Spleen (tissue), 13 donors: ENCODE measurements at places on chromosomes 13 and 19. TPM values are rescaled to one million over a fixed set of nuclear protein-coding genes. Genes with fewer than 3 reads are reported as not detected.

SHISA7 gene
- total RNA-seq: not detected

DNA sequence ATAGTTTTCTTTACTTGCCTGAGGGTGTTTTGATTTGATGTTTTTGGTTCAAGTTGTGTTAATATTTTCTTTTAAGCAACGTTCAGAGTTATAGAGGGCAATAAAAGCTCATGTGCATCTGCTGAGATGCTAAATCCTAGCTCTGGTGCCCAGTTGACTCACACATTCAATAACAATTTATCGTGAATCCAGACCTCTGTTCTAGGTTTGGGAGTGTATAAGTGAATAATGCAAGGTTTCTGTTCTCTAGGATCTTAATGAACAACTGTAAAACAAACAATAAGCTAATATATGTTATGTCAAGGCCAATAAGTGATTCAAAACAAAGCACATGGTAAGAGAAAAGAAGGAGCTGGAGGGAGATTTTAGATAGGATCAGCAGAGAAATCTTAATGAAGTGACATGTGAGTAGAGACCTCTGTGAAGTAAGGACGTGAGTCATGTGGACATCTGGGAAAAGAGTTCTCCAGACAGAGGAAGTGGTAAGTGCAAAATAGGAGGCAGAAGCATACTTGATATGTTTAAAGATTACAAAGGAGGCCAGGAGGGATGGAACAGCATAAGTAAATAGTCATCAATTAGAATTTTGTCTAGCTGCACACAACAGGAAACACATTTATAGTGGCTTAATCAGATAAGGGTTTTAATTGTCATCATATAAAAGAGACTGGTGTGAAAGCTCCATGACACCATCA is 278.5 kb upstream of the HTR2A start:
- no peaks in the 10 kb centered on the region for H3K4me1 ChIP-seq
- no peaks in the 10 kb centered on the region for H3K27me3 ChIP-seq
- H3K27ac ChIP-seq: no peak overlapping the region
- no peaks in the 10 kb centered on the region for H3K36me3 ChIP-seq

DNA sequence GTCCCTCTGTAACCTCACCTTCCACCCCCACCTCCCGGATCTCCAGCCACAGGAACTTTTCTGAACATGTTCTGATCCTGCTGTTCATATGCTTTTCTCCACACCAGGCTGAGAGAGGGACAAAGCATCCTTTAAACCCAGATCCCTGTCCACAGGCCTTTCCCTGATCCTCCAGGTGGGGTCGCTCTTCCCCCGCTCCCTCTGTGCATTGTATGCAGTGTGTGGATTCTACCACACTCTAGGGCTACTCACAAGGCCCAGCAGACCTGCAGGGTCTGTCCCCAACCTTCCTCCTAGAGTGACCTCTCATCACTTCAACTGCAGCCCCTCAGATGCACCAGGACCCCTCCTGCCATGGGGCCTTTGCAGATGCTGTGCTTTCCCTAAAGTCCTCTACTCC is 1200.6 kb downstream of the UQCRFS1 start:
- DNase-seq: no peak
- no peaks in the 10 kb centered on the region for H3K4me1 ChIP-seq
- no peak overlapping the region for H3K4me3 ChIP-seq
- H3K36me3 ChIP-seq: no peaks in the 10 kb centered on the region
- H3K27me3 ChIP-seq: no peaks in the 10 kb centered on the region

DNA sequence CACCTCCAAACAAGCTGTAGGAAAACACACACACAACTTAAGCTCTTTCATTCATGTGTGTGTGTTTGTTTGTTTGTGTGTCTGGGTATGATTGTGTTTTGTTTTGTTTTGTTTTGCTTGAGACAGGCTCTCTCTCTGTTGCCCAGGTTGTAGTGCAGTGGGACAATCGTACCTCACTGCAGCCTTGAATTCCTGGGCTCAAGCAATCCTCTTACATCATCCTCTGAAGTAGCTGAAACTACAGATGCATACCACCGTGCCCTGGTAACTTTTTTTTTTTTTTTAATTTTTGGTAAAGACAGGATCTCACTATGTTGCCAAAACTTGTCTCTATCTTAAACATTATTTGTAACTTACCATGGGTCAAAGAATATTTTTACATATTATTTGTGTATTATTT is 431.7 kb downstream of the SLITRK1 start:
- no peak for DNase-seq
- no peak overlapping the region for H3K27ac ChIP-seq
- H3K36me3 ChIP-seq: no peaks in the 10 kb centered on the region
- no peaks in the 10 kb centered on the region for H3K4me1 ChIP-seq
- H3K4me3 ChIP-seq: no peak overlapping the region
- H3K27me3 ChIP-seq: no peaks in the 10 kb centered on the region

- peaks cover 27% of the 10 kb centered on the region for H3K4me1 ChIP-seq
- H3K27ac ChIP-seq: peak overlapping the region; percentile 92
- DNase-seq: no peak
- H3K27me3 ChIP-seq: no peaks in the 10 kb centered on the region
- no peak overlapping the region for H3K4me3 ChIP-seq
- H3K36me3 ChIP-seq: peaks cover 32% of the 10 kb centered on the region
Measured at GRCh38 chr13:99363391-99363790, 56.2 kb upstream of the GPR183 start.

- H3K4me3 ChIP-seq: no peak overlapping the region
- H3K36me3 ChIP-seq: no peaks in the 10 kb centered on the region
- no peak for DNase-seq
- no peaks in the 10 kb centered on the region for H3K27me3 ChIP-seq
Measured at GRCh38 chr13:97743938-97744337, 209.5 kb upstream of the IPO5 start.

DNA sequence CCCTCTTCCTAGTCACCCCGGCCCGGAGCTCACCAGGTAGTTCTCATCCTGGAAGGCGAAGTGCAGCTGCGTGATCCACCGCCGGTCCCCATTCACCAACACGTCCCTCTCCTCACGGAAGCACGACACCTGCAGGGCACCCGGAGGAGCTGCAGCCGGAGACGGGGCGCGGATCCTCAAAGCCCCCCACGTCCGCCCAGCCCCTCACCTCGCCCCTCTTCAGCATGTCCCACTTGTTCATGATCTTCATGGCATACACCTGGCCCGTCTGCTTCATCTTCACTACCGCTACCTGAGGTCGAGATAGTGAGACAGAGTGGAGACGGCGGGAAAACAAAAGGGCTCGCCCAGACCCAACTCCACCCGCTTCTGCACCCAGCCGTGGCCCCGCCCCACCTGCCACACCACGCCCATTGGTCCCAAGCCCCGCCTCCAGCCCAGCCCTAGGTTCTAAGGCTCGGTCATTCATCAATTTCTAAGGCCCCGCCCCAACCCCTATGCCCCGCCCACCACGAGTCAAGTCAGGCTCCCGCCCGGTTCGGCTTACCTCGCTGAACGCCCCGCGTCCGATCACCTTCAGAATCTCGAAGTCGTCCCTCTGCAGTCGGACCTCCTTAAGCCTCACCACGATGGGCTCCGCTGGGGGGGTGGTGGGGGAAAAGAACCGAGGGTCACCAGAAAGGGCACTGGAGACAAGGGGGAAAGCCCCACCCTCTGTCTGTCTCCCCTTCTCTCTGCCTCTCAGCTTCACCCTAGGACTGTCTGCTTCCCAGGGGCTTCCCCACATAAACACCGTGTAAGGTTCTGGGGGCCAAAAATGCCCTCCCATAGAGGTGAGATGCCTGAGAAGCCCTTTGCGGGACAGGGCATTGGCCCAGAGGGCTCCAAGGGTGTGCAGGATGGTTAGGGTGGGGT is 2.8 kb downstream of the DMPK start:
- peaks cover 39% of the 10 kb centered on the region for H3K27me3 ChIP-seq
- H3K36me3 ChIP-seq: no peaks in the 10 kb centered on the region
- H3K4me1 ChIP-seq: peaks cover 41% of the 10 kb centered on the region
- H3K27ac ChIP-seq: no peak overlapping the region
- peak; percentile 92 for DNase-seq
- H3K4me3 ChIP-seq: peak overlapping the region; percentile 40

- H3K4me3 ChIP-seq: no peak overlapping the region
- no peak overlapping the region for H3K27ac ChIP-seq
- H3K27me3 ChIP-seq: no peaks in the 10 kb centered on the region
Measured at GRCh38 chr13:77732287-77732686, 34.8 kb downstream of the SLAIN1 start.
